ENCODE measurements at places on chromosomes 3 and 15. TPM values are rescaled to one million over a fixed set of nuclear protein-coding genes. Genes with fewer than 3 reads are reported as not detected.

Gene PLOD2
- 37.0 TPM for polyA plus RNA-seq

Gene ZNF80
- not detected for polyA plus RNA-seq

Gene AMT
- polyA plus RNA-seq, result 15.0 TPM

Gene TRH
- polyA plus RNA-seq, result not detected

Gene ZBED2
- not detected for polyA plus RNA-seq

Gene CCR9
- polyA plus RNA-seq, result not detected

Gene WDR72
- polyA plus RNA-seq, result 0.19 TPM

Gene TGM5
- polyA plus RNA-seq, result not detected

Gene RLBP1
- 0.13 TPM for polyA plus RNA-seq

DNA sequence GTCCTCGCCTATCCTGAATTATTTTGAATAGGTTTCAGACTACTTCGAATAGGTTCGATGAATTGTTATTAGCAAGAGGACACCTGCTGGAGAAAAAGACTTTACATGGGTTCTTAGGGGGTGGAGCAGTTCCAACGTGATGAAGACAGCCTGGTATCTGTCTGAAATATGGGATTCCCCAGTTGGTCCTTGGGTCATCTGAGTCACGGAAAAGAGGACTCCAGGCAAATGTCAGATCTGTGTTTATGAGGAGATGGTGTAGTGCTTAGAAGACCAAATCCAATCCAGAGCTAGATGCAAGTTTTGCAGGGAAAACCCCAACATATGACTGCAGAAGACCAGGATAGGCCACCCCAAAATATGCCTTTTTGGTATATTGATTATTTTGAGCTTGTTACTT lies 98.9 kb upstream of the IGSF10 start:
- DNase-seq, result no peak

DNA sequence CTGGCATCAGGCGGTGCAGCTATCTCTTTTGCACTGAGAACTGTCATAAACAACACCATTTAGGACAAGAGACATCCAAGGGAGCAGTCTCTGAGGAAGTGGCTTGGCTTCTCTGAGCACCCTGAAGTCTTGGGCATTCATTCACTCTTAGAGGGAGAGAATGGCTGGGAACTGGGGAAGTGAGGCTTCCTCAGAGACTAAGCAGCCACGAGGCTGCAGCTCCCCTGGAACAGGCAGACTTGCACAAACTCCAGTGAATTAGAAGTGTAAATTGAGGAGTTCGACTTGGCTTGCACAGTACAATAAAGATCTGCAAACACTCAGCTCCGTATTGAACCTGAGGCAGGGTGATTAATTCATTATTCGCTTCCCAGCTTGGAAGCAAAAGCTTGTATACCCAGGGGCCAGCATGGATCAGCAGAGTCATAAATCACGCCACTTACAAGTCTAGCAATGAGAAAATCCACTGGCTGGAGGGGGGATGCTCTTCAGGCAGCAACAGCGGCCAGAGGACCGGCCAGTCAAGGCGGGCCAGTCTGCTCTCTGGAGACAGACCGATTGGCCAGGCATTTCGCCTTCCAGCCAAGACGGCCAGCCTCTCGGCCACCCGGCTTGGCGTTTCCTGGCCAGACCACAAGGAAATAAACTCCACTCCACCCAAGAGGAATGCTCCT lies 118.8 kb upstream of the ADPGK start:
- peak; percentile 32 for DNase-seq

DNA sequence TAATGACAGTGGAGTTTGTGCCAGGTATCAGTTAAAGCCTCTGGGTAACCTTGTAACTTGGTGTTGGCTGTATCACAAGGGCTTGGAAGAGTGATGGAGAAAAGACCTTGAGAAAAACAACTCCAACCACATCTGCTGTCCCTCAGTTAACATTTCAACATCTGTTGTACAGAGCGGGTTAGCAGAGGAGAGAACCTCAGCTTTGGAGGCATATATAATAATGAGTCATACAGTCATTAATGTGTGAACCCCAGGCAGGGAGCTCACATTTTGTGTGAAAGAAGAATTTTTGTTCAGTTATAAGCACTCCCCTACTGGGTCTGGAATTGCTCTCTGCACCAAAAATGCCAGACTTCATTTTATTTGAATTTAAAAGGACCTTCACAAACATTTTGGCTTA lies 439.5 kb downstream of the PDCD6IP start:
- no peak for DNase-seq

GRCh38 chr3:43766672-43767465 lies 76.1 kb downstream of the ABHD5 start:
- no peak for DNase-seq

DNA sequence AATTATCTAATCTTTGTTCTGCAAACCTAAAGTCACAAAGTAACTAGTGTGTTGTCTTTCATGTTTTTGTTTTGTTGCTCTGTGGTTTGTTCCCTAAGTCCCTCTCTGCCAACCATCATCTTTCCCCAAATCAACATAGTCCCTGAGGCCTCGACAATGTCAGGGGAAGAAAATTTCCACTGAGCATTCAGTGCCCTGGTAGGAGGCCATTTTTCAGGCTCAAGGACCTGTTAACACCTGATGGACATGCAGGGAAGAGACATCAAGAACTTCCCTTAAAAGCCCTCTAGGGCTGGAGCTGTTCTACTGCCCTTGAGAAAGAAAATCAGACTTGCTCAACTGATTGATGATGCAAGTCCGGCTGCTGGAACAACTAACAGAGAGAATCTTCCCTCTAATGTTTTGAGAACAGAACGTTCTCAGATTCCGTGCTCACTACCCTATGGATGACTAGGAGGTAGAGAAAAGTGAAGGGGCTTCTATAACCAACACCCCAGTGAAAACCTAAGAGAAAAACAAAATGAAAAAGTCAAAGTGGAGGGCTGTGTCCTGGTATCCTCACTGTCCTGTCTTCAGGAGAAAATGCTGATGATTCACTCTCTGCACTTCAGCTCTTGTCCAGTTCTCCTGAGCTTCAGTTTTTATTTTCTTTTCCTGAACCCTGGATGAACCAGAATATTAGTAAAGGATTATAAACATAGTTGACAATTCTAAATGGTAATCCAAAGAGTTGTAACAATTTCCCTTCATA lies 373.1 kb downstream of the FOXP1 start:
- DNase-seq, result no peak

GRCh38 chr3:171860830-171861535 lies 17.8 kb downstream of the TMEM212 start:
- peak; percentile 35 for DNase-seq

- no peak for DNase-seq
Observed at GRCh38 chr3:146159037-146159436, 1.9 kb downstream of the PLOD2 start.

DNA sequence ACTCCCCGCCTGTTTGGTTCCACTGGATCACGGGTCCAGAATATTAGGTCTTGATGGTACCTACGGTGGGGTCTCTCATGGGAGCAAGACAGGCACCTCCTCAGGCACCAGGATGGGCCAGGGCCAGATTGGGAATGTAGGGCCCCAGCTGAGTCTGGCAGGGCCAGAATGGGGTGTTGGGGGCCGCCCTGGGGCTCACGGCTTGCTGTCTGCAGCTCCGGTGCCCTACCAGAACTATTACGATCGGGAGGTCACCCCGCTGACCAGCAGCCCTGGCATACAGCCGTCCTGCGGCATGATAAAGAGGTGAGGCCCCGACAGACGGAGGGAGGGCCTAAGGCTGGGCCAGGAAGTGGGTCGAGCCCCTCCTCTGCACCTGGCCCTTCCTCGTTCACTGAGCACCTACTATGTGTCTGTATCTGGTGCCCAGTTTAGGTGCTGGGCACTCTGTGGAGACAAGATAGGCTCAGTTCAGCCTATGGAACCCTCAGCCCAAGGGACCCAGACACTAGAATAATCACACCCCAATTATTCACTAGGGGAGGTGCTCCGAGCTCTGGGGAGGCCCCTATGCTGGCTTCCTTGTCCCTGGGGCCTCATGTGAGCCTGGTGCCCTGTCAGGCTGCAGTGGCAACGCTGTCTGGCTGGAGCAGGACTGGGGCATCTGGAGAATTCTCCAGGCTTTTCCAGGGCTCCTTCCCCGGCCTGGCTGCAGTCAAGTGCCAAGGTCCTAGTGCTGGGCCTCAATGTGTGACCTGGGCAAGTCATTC lies 37.9 kb downstream of the PSTPIP1 start:
- DNase-seq, result peak; percentile 25

- DNase-seq, result no peak
Observed at GRCh38 chr3:58206406-58207011, 4.3 kb downstream of the DNASE1L3 start.

GRCh38 chr3:25056036-25056755 lies 371.9 kb upstream of the RARB start:
- DNase-seq, result no peak

All from stomach (tissue), 19 donors.